ENCODE measurements at places on chromosomes 7 and 10.

GRCh38 chr7:4751398-4751947, 23.9 kb upstream of the AP5Z1 start:
- no peak for DNase-seq

DNA sequence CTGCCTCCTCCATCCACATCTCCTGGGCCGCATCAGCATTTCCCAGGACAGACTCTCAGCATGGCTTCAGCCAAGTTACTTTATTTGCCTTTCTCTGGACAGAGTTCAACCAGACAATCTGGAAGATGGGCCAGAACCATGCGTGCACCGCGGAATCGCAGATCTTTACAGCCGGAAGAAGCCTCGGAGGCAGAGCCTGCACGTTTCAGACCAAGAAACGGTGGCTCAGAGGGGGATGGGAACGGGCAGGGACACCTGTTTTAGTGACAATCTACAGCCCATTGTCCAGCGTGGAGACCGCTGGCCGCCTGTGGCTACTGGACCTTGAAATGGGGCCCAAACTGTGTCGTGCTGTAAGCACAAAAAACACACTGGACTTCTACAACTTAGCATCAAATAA, 3.5 kb downstream of the VIPR2 start:
- peak; percentile 35 for DNase-seq

DNA sequence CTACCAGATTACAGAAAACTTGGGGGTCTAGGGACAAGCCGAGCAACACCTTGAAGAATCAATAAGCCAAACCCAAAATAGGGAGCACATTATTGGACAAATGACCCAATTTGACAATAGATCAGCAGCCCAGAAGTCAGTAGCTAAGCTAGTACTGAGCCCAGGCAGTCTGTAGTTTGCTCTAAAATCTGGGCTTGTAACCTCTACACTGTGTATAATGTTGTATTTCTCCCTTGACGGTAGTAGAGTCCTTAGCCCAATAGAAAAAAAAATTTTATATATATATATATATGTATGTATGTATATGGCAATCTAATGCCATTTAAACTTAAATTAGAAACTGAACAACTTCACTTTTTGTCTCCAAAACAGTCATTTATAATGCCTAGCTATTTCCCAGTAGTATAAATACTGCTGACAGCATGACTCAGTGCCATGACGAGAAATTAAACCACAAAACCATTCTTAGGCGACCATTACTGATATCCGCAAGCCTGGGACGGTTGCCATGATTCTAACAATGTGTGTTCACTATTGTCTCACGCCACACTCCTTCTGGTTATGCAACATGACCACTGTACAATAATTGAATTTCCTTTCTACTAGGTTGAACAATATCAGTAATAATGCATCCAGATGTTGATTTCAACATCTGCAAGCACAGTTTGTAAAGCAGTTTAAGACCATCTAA, 110.5 kb downstream of the IPMK start:
- no peak for DNase-seq

GRCh38 chr10:108445746-108446145, 1281.2 kb upstream of the SORCS1 start:
- DNase-seq, result no peak

GRCh38 chr10:63630931-63631680, 109.9 kb downstream of the REEP3 start:
- DNase-seq, result no peak

GRCh38 chr7:115363916-115364315, 442.0 kb downstream of the MDFIC start:
- no peak for DNase-seq

DNA sequence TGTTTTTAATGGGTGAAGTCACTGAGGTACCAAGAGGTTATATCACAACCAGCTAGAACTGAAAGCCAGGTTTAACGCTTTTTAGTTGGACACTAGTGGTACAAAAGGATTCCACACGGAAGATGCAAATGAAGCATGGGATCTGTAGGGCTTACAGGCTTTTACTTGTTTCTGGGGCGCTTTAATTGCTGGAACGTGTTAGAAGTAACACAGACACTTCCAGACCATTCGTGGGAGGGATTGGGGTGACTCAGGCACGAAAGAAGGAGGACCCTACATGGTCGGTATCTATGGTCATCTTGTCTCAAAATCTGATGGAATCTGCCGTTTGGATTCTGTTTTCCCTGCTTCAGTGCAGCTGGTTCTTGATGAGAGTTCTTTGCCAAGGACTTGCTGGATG, 1.0 kb downstream of the YKT6 start:
- DNase-seq, result no peak

DNA sequence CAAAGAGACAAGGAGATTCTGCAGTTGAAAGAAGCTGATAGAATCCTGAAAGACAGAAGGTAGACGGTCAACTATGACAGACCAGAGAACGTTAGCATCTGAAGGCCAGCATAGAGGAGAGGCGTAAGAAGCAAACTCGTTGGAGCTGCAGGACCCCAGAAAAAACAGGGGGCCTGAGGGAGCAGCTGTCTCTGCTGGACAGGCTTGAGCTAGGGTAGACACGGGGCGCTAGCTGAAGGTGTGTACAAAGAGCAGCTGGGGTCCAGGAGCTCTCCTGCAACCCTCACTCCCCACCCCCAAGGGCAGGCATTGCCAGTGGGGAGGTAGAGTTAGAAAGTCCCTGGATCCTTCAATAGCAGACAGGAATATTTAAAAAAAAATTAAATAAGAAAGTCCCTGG, 14.6 kb upstream of the GDI2 start:
- DNase-seq, result no peak

GRCh38 chr7:4071370-4072058, 610.6 kb upstream of the FOXK1 start:
- peak; percentile 36 for DNase-seq

DNA sequence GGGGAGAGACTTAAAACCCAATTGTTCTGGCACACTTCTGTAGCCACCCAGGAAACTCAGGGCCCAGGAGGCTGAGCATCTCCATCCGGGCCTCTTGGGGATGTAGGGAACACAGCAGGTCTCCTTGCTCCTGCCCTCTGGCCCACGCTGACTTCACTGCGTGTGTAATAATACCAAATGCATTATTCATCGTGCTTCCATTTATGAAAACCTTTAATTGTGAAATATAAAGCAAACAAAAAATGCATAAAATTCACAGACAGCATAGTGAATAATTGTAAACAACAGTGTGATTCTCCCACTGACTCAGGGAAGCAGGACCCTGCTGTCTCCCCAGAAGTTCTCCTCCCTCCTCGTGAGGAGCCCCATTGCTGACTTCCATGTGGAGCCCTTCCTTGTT, 70.3 kb upstream of the SHH start:
- DNase-seq, result no peak

GRCh38 chr10:92103376-92104090, 180.0 kb downstream of the BTAF1 start:
- DNase-seq, result no peak

DNA sequence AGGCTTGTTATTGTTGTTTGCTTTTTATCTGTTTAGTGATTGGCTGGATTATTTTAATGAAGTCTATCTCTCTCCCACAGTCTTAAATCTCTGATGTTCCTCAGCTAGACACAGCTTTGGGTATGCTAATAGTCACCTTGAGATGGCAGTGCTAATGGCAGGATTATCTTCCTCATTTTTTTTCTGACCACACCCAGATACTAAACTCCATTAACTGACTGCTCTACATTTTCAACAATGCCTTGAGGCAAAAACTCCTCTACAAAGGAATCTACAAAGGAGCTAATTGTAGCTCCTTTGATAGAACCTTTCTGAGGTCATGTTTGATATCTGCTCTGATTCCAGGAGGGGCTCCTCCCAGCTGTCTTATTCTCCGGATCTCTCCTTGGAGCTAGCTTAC, 122.6 kb downstream of the HBP1 start:
- DNase-seq, result no peak

- no peak for DNase-seq
Measured at GRCh38 chr7:34837316-34837715, 179.3 kb downstream of the NPSR1 start.

DNA sequence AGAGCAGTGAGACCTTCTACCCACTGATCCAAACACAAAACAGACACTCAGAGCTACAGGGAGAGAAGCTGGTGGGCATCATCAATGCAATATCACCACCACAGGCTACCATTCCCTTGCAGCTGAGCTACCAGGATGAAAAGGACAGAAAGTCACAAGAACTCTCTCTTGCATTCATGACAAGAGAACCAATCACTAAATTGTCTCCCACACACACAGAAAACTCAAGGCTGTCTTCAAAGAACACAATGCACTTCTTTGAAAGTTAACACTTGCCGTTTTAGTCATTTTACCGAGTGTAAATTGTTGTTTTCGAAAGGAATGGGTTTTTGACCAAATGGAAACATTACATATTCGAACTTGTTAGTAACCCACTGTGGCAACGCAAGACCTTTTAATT, 626.6 kb downstream of the SORCS1 start:
- DNase-seq, result no peak

- no peak for DNase-seq
Measured at GRCh38 chr10:108005627-108006026, 841.1 kb upstream of the SORCS1 start.

DNA sequence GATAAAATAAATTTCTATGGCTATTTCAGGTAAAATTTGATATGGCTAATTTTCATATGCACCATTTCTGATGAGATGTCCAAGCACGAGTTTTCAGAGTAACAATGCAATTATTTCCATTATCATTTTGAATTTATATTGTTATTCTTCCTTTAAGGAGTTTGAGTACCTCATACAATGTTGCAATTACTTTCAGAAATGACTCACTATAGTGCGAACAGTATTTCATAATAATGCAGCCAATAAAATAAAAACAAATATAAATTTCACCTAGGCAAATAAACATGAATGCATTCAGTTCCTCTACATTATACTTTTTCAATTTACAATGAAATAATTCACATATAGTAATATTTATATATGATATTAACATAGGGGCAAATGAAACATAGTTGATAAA, 78.8 kb upstream of the LRRN3 start:
- DNase-seq, result no peak

DNA sequence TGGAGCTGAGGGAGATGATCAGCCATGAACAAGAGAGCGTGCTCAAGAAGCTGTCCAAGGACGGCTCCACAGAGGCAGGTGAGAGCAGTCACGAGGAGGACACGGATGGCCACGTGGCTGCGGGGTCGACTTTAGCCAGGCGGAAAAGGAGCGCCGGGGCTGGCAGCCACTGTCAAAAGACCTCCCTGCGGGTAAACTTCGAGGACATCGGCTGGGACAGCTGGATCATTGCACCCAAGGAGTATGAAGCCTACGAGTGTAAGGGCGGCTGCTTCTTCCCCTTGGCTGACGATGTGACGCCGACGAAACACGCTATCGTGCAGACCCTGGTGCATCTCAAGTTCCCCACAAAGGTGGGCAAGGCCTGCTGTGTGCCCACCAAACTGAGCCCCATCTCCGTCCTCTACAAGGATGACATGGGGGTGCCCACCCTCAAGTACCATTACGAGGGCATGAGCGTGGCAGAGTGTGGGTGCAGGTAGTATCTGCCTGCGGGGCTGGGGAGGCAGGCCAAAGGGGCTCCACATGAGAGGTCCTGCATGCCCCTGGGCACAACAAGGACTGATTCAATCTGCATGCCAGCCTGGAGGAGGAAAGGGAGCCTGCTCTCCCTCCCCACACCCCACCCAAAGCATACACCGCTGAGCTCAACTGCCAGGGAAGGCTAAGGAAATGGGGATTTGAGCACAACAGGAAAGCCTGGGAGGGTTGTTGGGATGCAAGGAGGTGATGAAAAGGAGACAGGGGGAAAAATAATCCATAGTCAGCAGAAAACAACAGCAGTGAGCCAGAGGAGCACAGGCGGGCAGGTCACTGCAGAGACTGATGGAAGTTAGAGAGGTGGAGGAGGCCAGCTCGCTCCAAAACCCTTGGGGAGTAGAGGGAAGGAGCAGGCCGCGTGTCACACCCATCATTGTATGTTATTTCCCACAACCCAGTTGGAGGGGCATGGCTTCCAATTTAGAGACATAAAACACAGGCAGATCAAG, 3.3 kb downstream of the GDF2 start:
- DNase-seq, result no peak

DNA sequence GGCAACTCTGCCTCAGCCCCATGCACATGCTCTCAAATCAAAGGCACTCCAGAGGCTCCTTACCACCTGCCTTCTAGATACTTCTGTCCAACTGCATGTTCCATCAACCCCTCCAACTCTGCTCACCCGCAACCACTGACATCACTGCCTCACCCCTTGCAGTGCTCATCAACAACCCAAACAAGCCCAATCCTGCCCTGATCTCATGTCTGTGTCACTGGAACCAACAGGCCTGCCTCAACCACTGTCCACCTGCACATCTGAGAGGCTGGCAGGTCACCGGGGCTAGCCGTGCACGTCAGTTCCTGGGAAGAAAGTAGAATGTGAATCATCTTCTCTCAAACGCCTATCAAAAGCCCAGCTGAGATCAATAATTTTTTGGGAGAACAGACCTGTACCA, 33.3 kb downstream of the CTBP2 start:
- no peak for DNase-seq

GRCh38 chr7:114598946-114599345, 184.3 kb downstream of the FOXP2 start:
- DNase-seq, result no peak
